ENCODE measurements at places on chromosomes 1 and 21.

DNA sequence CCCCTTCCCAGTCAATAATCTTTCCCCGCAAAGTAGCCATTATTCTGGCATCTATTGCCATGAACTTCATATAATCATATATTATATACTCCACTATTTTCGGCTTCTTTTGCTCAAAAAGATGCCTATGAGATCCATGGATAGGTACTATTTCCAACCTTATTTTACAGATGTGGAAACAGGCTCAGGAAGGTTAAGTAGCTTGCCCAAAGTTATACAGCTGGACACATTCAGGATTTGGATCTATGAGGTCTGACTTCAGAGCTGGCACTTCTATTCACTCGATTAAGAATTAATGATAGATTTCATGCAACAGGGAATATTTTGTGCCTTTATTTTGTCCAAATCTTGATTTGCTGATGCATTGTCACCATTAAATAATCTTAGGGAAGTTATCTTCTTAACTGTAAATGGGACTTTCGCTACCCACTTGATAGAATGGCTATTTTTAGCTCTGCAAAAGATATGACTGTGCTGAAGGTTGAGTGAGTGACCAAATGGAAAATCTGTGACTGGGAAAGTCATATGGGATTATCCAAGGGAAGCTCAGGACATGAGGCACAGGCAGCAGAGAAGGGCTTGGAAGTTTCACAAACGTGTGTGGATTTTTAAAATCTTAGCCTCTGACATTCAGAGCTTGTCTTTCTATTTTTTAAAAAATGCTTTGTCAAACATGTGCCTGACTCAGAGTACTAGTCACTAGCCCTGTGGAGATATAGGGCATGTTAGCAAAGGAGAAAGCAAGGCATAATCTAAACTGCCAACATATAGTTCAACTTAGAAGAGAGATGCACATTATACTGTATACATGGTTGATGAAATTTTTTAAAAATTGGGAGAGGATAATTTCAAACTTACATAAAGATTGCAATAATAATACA lies 36.5 kb downstream of the GIPC2 start:
- no peak for DNase-seq

DNA sequence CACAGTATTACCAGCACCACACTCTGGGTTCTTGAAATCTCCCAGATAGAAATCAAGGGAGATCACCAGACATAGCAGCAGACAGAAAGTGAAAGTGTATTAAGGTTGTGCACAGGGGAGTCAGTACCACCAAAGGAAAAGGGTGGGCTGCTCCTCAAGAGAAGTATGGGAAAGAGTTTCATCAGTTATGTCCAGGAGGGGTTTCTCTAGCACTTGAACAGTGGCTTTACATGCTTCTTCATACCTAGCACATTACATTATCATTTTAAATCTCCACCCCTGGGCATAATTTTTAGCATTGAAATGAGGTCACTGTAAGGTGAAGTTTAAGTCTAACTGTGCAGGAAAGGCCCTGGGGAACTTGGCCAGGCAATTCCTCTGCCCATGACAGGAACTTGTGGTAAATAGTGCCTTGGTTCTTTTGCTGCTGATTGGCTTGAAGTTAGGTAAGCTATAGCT lies 601.0 kb downstream of the NUF2 start:
- no peak for DNase-seq

DNA sequence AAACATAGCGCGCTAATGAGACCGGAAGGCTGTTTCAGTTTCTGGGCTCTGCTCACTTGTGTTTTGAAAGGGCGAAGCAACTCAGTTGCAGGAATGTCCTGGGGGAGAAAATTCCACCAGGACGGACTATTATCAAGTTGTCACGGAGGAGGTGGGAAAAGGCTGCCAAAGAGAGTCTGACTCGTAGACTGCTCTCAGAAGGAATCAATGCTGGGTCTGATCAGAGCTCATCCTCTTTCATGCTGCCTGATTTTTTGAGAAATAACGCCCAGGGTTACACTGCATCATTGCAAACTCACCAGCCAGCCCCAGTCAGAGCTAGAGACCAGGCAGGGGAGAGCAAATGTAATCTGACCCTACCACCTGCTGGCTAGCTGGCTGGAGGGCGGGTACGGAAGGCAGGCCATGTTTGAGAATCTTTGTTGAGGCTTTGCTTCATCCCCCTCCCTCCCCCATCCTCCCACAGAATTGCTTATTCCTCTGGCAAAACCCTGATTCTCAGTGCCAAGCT lies 36.4 kb upstream of the BCL9 start:
- no peak for DNase-seq

- DNase-seq = peak; percentile 65
These were observed 77.8 kb downstream of the ALPL start for GRCh38 chr1:21586846-21587601.

DNA sequence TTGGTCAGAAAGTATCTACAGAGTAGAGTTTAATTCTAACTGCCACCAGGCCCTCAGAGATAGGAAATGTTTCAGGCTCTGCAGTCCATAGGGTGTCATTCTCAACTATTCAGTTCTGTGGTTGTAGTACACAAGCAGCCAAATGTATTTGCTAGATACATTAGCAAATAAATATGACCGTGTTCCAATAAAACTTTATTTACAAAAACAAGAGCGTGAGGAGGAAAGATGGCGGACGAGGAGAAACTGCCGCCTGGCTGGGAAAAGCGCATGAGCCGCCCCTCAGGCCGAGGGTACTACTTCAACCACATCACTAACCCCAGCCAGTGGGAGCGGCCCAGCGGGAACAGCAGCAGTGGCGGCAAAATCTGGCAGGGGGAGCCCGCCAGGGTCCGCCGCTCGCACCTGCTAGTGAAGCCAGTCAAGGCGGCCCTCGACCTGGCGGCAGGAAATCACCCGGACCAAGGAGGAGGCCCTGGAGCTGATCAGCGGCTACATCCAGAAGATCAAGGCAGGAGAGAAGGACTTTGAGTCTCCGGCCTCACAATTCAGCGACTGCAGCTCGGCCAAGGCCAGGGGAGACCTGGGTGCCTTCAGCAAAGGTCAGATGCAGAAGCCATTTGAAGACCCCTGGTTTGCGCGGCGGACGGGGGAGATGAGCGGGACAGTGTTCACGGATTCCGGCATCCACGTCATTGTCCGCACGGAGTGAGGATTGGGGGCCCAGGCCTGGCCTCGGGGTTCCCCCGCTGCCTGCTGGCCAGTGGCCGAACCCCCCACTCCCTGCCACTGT lies 286.1 kb downstream of the LRRC40 start:
- no peak for DNase-seq

- DNase-seq = no peak
These were observed 45.1 kb downstream of the GRIK3 start for GRCh38 chr1:36989241-36989640.

GRCh38 chr1:24027838-24028468 lies 47.8 kb upstream of the SRSF10 start:
- no peak for DNase-seq

DNA sequence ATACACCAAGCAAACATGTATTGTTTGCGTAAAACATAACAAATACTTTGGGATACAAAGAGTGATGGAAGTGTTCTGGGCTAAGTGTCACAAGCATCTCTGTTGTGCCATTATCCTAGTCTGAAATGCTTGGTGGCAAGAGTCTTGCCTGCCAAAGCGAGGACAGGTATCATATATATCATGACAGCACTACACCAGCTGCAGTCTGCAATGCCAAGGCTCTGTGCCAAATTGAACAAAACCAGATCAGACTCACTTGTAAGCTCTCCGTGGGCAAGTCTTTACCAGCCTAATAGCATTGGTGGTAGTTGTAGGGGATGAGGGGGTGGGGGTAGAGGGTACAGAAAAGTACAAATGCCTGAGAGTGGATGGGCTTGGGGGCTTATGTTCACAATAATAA lies 119.2 kb downstream of the RWDD3 start:
- no peak for DNase-seq

DNA sequence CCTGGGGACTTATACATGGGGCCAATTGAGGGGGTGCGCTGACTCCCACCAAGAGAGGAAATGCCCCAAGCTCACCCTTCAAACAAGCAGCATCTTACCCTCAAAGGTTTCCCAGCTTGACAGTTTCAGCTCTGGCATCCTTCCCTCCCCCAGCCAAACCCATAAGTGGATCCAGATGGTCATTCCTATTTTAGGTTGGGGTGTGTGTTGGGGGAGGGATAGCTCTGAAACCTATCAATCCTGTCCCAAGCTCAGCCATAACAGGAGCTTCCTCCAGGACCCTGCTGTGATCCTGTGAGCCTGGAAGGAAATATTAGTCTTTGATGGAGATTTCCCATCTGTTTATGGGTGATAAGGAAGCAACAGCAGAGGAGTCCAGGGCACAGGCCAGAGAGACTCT lies 3.4 kb upstream of the TMEM222 start:
- DNase-seq = no peak

- DNase-seq = no peak
These were observed 25.4 kb upstream of the RGS16 start for GRCh38 chr1:182629499-182630096.

DNA sequence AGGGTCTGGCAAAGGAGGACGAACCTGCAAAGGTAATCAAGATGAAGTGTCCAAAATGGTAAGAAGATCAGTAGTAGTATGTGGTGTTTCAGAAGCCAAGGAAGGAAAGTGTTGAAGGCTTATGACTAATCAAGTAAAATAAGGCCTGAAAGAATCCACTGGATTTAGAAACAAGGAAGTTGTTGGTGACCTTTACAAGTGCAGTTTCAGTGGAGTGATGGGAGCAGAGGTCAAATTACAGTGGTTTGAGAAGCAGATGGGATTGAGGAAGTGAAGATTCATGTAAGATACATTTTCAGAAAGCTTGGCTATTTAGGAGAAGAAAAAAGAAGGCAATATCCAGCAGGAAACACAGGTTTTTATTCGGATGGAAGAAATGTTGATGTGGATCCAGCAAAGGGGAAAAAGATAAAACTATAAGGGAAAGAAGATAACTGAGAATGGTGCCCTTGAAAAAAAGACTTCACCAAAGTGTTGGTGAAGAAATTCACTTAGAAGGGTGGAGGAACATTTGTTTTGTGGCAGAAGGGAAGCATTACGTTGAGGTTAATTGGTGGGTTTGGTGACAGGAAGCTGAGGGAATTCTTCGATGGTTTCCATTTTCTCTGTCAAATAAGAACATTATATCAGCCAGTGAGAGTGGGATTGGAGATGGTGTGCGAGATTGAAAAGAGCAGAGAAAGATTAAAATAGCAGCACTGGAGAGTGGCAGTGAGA lies 2.1 kb downstream of the ARMH1 start:
- DNase-seq = peak; percentile 76

- peak; percentile 71 for DNase-seq
These were observed 255.9 kb downstream of the NFIA start for GRCh38 chr1:61337981-61338848.

All from HS-5 (cell line).